ENCODE measurements at places on chromosomes 16 and 17.

- no peak for DNase-seq
These were observed 1.3 kb downstream of the ALOX12 start for GRCh38 chr17:6997171-6997570.

GRCh38 chr17:78353834-78354233 lies 6.0 kb downstream of the SOCS3 start:
- no peak for DNase-seq

- no peak for DNase-seq
These were observed 222.3 kb downstream of the MSI2 start for GRCh38 chr17:57478478-57479250.

GRCh38 chr17:68709461-68709860 lies 108.3 kb upstream of the FAM20A start:
- no peak for DNase-seq

DNA sequence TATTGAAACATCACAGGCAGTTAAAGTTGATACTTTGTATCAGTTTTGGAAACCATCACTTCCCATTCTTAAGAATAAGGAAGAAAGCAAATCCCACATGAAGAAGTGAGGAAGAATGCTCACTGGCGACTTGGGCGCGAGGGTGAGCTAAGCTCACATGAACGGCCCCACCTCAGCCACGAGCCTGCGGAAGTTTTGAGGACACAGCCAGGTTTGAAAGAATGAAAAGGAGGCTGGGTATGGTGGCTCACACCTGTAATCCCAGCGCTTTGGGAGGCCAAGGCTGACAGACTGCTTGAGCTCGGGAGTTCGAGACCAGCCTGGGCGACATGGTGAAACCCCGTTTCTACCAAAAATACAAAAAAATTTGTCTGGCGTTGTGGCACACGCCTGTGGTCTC lies 110.3 kb upstream of the CHMP6 start:
- no peak for DNase-seq

DNA sequence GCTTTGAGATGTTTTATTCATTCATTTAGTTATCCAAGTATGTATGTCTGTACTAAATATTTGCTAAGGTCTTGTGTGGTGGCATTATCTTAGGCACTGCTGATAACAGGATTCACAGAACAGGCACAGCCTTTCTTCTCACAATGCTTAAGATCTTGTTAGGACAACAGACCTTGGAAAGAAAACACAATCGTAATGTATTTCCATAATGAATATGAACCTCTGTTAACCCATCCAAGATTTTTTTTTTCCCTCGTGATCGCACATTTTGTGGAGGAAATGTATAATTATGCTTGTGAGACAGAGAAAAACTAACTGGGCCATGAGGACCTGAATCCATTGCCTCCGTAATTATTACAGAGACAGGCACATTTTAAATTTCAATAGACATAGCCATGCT lies 121.9 kb downstream of the NPIPB5 start:
- no peak for DNase-seq

GRCh38 chr17:14429084-14429483 lies 128.2 kb downstream of the HS3ST3B1 start:
- DNase-seq, result no peak

DNA sequence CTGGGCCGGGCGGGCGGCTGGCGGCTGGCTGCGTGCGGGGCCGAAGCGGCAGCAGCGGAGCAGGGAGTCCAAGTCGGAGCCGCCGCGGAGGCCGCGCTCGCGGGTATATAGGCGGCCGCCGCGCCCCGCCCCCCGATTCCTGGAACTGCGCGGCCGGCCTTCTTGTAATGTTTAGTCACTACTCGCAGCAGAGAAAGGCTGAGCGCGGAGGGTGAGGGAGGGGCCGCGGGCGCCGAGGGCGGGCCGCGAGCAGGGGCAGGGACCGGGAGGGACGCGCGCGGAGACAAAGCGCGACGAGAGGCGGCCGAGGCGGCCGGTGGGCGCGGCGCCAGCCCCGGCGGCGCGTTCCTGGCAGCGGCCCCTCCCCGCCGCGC lies at the start of gene SOCS3:
Gene SOCS3, minus strand, starts transcription at position 81 of the 374 bp plus-strand sequence. CDS start 982 bp downstream, outside the sequence.
- DNase-seq, result no peak

- DNase-seq, result no peak
These were observed 6.5 kb downstream of the TMEM170A start for GRCh38 chr16:75458029-75458428.

- no peak for DNase-seq
These were observed 197.6 kb downstream of the MAF start for GRCh38 chr16:79402920-79403319.

GRCh38 chr16:72836181-72836580 lies 211.7 kb downstream of the ZFHX3 start:
- DNase-seq, result no peak

DNA sequence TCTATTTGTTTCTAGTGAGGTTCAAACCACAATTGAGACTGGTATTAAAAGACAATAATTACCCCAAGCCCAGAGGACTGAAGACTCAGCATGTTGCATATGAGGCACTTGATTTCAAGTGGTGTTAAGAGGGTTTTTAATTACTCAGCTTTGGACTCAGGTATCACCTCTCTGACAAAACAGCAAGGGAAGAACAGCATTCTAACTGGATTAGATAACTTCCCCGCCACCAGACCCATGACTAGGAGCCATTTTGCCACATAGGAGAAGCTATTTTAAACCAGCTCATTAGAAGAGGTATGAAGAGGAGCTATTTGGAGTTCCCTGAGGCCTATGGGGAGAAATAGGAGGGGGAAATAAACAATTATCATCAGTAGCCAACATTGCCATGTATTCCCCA lies 226.1 kb upstream of the TOX3 start:
- no peak for DNase-seq

GRCh38 chr16:74268372-74268782 lies 28.2 kb upstream of the PSMD7 start:
- DNase-seq, result no peak

DNA sequence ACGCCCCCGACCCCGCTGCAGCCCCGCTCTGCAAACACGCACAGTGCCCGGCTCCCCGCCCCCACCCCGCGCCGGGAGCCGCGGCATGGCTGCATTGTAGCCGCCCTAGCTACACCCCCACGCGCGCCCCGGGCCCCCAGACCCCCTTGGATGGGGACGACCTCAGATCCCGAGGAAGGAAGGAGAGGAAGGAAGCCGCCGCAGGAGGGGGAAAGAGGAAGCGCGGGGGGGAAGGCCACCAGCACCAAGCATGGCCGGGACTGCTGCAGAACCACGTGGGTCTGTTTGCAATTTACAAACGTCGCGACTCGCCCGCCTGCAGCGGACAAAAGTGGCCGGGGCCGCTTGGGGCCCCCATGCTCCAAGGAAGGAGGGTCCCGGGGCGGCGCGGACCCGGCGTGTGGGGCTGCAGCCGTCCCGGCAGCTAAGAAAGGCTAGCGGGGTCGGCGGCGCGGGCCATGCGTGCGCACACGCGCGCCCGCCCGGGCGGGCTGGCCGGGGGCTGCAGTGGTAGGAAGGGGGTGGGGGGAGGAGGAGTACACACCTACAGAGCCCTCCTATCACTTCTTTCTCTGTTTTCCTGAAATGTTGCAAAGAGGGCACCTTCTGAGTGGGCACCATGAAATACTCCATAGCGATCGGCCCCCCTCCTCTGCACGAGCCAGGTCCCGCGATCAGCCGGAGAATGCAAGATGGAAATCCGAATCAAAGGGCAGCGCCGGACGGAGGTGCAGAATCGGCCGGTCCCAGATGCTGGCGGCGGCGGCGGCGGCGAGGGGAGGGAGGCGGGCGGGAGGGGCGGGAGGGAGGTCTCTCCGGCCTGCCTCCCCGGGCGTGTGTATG lies 488 bp downstream of the TFAP4 start:
- no peak for DNase-seq

GRCh38 chr16:59060207-59060606 lies 326.1 kb upstream of the GOT2 start:
- no peak for DNase-seq

GRCh38 chr17:12756786-12757185 lies 32.5 kb upstream of the ARHGAP44 start:
- DNase-seq, result no peak

- no peak for DNase-seq
These were observed 48.0 kb downstream of the SHCBP1 start for GRCh38 chr16:46573008-46573833.

DNA sequence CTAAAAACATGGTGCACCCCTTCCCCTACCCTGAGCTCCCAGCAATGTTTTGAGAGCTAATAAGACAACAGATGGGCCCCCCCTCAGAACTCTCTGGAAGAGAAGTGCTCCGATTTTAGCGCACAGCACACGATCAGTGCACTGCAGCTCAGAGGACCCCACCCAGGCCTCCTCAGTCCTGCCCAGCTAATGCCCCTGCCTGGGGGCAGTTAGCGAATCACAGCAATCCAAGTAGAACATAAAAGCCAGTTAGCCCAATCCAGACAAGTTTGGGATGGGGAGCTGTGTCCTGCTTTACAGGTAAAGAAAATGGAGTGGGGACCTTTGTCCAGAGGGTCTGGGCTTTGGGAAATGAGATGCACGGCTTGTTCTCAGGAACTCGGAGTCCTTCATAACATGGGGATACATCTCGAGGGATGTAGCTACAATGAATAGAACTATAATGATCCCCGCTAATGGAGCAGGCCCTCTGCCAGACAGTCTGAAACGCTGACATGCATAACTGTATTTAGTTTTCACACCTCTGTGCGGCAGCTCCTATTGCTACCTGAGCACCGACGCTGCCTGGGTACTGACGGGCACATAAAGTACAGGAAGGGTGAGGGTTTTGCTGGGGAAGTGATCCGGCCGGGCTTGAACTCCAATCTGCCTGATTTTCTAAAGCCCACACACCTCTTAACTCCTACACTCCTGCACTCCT lies 29.7 kb upstream of the CDC42EP4 start:
- DNase-seq, result no peak

- no peak for DNase-seq
These were observed 31.0 kb downstream of the TMEM100 start for GRCh38 chr17:55691666-55692065.

GRCh38 chr16:86241681-86242080 lies 268.6 kb upstream of the FOXF1 start:
- no peak for DNase-seq

DNA sequence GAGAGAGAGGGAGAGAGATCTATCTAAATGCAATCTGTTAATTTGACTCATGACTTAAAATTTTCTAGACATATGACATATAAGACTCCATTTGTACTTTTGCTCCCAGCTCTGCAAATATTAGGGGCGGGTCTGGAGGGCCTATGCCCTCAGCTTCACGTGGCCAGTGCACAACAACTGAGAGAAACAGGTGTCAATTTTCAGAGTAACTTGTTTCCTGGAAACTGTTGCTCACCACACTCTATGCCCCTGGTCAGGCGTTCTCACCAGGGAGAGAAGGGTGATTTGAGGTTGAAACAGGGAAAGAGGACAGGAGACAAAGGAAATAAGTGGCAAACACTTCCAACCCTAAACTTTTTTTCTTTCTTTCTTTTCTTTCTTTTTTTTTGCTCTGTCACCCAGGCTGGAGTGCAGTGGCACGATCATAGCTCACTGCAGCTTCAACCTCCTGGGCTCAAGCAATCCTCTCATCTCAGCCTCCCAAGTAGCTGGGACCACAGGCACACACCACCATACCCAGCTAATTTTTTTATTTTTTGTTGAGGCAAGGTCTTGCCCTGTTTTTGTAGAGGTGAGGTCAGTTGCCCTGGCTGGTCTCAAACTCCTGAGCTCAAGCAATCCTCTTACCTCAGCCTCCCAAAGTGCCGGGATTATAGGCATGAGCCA lies 270.0 kb downstream of the SLC39A11 start:
- no peak for DNase-seq

DNA sequence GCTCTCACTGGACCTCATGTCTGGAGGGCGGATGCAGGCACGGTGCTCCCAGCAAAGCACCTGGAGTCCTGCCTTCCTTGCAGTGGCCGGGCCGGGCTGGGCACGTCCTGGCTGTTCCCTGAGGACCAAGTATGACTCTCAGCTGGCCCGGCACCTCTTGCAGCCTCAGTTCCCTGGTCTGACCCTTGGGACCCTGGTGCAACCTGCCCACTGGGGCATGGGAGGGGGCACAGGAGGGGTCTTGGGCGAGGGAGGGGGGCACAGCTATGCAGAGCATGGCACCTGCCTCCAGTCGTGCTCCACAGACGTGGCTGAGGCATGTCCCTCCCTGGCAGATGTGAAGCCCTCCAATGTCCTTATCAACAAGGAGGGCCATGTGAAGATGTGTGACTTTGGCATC lies 19.6 kb downstream of the MAP2K3 start:
- no peak for DNase-seq

DNA sequence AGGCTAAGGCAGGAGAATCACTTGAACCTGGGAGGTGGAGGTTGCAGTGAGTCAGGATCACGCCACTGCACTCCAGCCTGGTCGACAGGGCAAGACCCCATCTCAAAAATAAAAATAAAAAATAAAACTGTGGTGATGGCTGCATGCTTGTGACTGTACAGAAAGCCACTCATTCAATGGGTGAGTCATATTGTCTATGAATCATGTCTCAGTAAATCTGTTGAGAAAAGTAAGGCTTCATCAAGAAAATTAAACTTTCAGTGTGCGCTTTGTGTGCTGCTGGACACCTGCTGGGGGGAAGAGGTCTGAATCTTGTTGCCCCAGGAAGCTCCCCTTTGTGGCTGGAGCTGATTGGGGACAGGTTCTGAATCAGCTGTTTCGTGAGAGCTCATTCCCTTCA lies 11.3 kb downstream of the NUBP1 start:
- DNase-seq, result no peak

DNA sequence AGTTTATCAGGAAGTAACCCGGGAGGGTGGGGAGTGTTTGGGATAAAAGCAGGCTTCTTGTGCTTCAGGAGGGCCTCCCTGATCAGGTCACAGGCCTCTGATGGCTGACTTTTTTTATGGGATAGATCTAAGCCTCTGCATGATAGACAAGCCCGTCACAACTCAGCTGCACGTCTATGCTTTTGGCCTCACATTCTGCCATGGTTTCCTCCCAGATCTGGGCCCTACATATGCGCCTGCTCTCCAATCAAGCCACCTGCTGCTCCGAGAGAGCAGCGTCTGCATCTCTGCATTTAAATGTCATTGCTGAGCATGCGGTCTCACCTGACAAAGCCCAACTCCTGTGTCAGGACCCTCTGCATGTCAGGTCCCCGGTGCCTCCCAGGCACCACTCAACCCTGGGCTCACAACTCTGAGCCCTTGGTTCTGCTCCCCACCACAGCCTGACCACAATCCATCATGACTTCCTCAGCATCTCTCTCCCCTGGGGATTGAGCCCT lies 45.3 kb upstream of the SREBF1 start:
- DNase-seq, result no peak

GRCh38 chr16:78791926-78792325 lies 692.5 kb downstream of the WWOX start:
- no peak for DNase-seq

DNA sequence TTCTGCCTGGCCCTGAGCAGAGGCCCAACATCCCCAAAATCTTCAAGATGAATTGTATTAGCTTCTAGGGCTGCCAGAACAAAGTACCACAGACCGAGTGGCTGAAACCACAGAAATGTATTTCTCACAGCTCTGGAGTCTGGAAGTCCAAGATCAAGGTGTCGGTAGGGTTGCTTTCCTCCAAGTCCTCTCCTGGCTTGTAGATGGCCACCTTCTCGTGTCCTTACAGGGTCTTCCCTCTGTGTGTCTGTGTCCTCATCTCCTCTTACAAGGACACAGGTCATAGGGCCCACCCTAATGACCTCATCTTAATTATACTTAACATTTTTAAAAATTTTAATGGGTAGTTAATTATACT lies 215.7 kb downstream of the NTN1 start:
- no peak for DNase-seq

- DNase-seq, result no peak
These were observed 101.6 kb downstream of the MSI2 start for GRCh38 chr17:57357830-57358430.

GRCh38 chr17:7997186-7997585 lies 5.2 kb upstream of the GUCY2D start:
- DNase-seq, result no peak
